AG09309 (cell line): ENCODE measurements at places on chromosomes 6 and 20.

DNA sequence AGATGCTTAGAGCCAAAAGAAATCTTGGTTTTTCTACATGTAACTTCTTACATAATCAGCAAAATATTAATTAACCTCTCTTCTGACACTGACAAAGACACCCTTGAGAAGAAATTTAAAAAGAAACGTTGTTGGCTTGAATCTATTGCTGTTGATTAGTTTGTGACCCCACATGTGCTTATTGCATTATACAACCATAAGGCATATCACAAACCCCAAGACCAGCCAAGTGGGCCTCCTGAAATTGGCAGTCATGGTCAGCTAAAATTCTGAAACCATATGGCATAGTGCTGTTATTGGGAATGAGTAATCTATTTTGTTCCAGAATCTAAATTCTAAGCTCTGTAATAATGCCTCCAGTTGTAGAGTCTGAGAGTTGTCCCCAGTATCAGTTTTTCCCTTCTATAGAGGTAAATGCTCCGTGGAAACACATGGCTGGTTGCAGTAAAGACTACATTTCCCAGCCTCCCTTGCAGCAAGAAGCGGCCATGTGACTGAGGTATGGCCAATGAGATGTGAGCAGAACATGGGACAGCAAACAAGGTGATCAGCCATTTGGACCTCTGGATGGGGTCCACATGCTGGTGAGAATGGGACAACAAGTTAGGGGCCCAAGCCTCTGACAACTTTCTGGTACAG, 42.3 kb upstream of the PTPN1 start:
- no peak for DNase-seq

DNA sequence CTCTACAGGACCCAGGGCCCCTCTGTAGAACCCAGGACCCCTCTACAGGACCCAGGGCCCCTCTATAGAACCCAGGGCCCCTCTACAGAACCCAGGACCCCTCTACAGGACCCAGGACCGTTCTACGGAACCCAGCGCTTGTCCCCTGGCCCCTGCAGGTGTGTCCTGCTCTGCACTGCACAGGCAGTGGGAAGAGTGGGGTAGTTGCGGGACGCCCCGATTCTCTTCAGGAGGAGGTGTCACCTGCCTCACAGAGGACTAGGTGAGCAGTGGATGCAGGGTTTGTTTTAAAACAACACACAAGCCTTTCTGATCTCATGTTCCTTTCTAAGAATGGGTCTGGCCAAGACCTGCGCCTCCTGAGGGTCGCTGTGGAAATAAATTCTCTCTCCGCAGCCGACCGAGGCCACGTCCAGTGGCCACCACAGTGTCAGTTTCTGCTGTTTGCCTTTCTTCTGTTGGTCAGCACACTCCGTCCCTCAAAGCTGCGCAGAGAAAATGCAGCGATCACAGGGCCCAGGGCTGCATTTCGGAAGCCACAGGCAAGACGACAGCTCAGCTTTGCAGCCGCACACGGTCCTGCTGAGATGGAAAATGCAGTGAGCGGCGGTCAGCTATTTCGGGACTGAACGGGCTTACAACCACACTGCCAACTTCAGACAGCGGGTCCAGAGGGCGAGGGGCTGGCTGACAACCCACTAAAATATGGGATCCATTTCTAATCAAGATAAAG, 135.2 kb downstream of the DLL1 start:
- DNase-seq = no peak

DNA sequence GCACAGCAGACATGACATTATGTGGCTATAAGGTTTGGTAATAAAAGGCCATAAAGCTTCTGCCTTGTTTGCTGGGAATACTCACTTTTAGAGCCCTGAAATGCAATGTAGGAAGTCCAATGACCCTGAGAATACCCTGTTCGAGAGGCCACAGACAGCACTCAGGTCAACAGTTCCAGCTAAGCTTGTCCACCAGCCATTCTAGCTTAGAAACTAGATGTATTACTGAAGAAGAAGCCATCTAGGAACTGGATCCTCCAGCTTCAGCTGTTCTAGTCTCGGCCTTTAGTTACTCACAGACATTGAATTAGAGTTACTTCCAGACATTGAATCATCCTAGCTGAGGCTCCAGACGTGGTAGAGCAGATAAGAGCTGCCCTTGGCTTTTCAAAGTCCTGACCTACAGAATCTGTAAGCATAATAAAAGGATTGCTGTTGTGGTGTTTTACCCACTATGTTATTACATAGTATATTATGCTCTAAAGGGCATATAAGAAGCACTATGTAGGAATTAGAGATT, 84.9 kb downstream of the MMS22L start:
- no peak for DNase-seq

DNA sequence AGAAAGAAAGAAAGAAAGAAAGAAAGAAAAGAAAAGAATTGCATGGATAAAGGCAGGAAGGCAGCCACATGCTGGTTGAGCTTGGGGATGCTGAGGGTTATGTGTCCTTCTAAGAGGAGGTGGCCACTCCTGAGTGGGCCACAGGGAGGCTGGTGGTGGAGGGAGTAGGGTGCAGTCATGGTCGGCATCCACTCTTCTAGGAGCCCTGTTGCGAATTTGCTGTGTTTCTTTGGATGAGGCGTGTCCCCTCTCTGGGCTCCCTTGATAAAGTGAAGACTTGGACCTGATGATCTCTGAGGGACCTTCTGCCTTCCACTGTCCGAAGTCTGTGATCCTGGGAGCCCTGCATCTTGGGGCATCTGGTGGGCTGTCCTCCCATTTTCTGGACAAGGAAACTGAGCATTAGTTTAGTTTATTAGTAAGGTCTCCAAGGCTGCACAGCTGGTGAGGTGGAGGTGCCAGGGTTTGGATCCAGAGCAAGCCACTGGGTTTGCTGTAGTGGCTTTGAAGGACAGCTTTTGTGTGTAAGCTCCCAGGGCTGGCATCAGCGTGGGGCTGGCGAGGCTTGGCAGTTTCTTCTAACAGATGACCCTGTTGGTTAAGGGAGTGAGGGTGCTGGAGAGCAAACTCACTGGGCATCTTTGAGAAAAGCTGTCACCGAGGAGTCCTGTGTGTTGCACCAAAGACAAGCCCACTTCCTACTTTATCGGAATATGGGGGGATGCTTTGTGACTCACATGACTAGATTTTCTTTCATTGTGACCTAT, 4.3 kb downstream of the DLGAP4 start:
- DNase-seq = no peak

DNA sequence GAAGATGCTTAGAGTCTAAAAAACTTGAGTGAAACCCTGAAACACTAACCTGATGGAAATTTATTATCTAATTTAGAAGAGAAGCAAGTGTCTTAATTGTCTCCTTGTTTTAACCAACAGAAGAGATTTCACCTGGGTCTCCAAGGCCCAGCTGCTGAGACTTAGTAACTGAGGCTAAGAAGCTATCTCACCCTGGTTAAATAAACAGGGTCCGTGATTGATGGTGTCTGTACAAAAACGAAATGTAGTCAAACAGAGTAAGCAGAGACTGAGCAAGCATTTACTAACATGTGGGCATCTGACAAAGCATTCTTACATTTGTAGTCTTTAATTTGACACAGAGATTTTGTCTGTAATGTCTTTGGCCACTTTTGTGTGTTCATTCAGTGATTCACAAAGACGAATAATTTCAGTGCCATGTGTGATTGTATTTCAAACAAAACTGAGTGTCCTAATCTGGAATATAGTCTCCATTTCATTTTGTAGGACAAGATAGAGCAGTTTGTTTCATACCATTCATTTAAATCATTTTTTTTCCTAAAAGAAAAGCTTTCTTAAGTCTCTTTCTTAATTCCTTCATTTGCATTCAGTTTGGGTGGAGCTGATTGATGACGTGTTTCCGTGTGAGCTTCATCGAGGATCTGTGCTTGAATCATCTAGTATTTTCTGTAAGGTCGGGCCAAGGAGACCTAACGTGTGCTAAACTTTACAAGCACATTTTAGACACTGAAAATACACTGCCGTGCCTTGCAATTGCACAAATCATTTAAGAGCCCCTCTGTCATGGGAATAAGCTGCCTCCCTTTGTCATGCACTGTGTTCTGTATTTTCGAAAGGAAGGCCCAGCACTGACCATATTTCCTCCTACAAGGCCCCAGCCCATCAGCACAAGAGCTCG, 170.6 kb upstream of the QKI start:
- DNase-seq = no peak

DNA sequence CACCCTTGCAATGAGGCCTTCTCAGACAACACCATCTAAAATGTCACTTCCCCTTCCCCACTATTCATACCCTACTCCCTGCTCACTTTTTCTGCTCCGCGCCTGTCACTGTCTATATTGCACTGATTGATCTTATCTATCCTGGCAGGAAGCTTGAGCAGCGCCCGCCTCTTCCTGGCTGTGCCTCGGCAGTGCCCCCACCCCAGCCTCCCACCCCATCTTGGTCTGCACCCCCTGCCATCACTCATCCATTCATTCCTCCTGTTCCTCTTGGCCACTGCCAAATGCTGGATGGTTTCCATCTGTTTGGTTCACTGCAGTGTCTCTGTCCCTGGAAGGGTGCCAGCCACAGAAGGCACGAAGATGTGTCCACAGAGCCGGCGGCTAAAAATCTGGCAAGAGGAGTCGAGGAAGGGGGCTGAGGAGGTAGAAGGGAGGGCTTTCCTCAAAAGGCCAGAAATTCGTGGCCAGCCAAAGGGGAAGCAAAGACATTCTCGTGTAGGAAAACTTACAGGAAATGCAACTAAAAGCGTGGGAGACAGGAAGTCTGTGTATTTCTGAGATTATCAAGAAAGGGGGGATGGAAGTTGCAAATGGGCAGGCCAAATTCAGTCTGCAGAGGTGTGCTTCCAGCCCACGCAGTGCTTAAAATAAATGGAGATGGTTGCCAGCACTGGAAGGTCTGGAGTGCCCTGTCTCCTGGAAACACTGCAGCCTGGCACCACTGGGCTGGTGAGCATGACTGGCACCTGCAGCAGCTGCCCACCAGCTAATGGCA, 27.6 kb downstream of the SYNJ2 start:
- no peak for DNase-seq

- no peak for DNase-seq
These were observed 147.3 kb downstream of the DLL1 start for GRCh38 chr6:170143401-170144150.

GRCh38 chr6:139600919-139601475, 226.5 kb upstream of the CITED2 start:
- no peak for DNase-seq

DNA sequence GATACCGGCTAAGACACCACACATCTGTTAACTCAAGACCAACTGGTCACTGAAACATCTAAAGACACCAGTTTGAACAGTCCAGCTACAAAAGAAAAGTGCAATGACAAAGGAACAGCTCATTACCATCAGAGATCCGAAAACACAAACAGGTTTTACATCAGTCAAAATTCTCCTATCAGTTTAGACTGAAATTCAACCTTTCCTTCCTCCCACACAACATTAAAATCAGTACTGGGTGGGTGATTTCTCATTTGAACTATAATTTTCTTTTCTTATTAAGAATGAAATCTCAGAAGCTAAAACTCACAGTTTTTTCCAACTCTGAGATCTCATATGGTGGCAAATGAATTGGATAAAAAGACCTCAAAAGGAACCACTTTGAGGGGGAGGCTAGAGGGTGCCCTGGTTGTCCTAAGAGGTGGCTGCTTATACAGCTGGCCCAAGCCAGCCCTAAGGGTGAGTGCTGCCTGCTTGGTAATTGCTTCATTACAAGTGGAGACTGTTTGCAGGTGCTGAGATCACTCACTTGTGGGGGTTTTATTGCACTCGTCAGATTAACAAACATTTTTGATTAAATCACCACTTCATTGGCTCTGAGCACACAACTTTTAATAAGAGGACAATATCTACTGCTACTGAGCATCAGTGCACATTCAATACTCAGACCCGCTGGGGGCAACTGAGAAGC, 4.3 kb downstream of the CCDC167 start:
- no peak for DNase-seq

GRCh38 chr6:36414481-36414880, 27.0 kb upstream of the ETV7 start:
- DNase-seq = no peak

- no peak for DNase-seq
These were observed 81.5 kb downstream of the RREB1 start for GRCh38 chr6:7189101-7189758.

GRCh38 chr20:31872406-31872805, 2.0 kb downstream of the TTLL9 start:
- no peak for DNase-seq

GRCh38 chr6:36774331-36774730, 64.9 kb downstream of the CPNE5 start:
- DNase-seq = no peak

DNA sequence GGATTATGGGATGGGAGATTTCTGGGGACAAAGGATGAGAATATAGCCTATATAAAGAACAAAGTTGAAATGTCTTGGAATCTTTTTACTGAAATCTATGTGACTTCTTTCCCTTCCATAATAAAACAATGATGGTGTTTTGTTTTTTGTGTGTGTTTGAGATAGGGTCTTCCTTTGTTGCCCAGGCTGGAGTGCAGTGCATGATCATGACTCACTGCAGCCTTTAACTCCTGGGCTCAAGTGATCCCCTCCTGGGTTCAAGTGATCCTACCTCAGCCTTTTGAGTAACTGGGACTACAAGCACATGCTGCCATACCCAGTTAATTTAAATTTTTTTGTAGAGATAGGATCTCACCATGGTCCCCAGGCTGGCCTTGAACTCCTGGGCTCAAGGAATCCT, 50.9 kb downstream of the FAM217A start:
- DNase-seq = no peak

GRCh38 chr6:54327631-54328030, 19.4 kb downstream of the TINAG start:
- DNase-seq = no peak

GRCh38 chr20:7924692-7925091, 15.6 kb downstream of the HAO1 start:
- peak; percentile 71 for DNase-seq

- no peak for DNase-seq
These were observed 108.0 kb upstream of the TMEM170B start for GRCh38 chr6:11429577-11429976.

DNA sequence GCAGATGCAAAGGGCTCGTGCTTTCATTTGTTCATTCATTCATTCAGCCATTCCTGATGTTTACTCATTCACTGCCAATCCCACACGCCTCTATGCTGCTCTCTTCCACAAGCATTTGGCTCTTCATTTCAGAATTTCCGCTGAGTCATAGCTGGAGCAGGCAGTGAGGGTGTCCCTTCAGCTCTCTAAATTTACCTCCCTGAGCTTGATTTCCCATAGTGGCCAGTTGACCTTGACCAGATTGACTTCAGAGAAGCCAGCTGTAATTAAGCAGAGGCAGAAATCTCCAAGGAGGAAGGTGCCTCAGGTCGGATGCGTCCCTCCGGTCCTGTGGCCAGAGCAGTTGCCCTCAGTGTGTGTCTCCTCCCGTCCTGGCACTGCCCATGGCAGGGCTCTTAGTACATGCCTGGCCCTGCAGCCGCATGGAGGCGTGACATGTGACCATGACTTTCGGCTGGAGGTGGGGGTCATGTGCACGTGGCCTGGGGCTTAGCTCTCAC, 267.2 kb upstream of the ECI2 start:
- peak; percentile 42 for DNase-seq

DNA sequence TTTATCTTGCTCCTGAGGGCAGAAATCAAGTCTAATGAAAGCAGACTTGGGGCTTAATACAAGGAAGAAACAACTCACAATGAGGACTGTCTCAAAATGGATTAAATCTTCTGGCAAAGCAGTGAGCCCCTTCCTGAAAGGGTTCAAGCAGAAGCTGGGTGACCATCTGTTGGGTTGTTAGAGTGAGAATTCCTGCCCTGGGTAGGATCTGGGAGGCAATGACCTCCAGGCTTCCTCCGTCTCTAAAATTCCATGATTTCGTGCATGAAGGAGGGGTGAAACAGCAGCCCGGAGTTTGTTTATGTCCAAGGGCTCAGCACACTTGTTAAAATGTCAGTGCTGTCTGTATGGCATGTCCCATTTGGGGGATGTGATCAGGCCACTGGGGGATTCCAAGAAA, 64.0 kb upstream of the KCNK16 start:
- no peak for DNase-seq

GRCh38 chr6:82963191-82963925, 102.3 kb downstream of the UBE3D start:
- DNase-seq = no peak
